ENCODE measurements at places on chromosomes 12 and 14.

DNA sequence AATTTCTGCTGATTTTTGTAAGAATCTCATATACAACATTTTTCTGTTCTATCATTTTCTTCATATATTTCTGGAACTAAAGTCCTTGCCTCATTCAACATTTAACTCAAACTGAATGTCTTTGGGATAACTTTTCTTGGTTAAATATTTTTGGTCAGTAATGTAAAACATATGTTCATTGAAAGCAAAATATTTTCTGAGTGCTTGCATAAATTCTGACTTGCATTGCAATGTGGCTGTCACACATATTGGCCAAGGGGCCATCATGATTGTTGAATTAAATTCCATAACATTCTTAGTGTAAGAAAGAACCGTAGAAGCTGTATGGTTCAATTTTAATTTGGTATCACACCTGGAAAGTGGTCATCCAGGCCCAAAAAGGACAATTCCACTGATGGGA is 369.4 kb downstream of the GALC start:
- no peak for DNase-seq

DNA sequence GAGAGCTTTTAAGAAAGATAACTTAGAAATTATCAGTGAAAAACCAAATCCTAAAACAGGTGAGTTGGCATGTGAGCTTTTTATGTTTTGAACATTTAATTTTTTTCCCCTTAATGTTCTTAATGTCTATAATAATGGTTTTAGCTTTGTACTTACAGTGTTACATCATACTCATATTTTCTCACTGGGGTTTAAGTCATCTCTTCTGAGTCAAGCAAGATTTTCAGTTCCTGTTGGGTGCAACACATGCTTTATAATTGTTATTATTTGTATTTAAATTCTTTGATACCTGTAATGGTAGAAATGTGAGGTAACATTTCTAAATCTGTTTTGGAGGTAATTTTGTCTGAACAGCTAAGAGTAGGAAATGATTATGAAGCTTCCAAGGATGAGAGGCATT is 113.0 kb downstream of the PLEKHA5 start:
- no peak for DNase-seq

DNA sequence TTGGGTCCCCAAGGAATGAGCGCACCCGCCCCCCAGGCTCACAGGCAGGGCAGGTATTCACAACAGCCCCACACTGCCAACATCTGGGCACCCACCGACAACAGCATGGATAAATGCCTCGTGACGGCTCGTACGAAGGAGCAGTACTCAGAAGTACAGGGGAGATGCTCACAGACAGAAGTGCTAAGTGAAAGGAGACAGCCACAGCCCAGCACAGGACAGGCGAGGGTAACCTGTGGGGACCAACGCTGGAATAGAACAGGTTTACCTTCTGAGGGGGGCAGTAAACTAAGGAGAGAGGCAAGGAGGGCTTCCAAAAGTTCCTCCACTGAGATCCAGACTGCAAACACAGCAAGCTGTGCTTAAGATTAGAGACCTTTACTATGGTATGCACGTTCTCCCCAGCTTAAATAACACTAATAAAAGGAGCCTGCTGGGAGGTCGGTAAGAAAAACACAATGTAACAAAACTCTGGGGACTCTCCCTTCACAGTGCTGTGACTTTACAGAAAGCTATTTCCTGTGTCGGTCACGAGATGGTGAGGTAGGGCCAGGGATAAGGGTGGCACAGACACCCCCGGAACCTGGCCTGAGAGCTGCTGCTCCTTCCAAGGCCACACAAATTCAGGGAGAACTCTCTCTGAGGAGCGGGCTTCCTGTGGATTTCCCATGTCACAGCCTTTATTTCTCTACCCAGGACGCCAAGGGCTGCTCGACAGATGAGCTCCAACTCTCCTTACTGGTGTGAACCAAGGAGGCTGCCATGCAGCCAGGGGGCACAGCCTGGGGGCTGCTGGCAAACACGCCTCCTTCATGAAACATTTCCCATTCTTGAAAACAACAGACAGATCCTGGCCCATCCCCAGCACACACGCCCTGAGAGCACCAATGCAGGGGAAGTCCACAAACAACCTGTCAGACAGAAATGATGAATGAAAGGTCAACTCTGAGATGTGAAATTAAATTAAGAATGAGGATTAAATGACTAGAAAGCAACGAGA is 26.3 kb downstream of the SLC15A4 start:
- peak; percentile 40 for DNase-seq

- DNase-seq: peak; percentile 21
These were observed 19.6 kb downstream of the NINJ2 start for GRCh38 chr12:643475-644302.

GRCh38 chr14:33401311-33401710 is 462.6 kb downstream of the NPAS3 start:
- DNase-seq: no peak

DNA sequence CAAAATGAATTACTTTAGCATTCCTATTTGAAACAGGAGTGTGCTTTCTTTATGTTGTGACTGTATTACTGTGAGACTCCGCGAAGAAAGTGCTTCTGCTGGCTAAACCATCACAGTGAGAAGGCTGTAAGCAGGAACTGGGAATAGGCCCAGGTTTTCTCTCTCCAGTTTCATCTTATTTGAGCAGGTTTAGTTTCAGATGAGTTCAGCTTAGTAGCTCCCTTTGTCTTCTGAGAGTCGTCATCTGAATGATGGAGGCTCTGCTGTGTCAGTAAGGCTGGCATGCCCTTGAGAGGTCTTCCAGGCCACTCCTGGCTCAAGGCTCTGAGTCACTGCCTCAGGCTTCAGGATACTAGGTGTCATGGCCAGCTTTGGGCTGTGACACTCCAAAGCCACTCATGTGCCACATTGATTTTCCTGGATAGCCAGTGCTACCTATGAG is 205.6 kb upstream of the RGS6 start:
- peak; percentile 43 for DNase-seq

DNA sequence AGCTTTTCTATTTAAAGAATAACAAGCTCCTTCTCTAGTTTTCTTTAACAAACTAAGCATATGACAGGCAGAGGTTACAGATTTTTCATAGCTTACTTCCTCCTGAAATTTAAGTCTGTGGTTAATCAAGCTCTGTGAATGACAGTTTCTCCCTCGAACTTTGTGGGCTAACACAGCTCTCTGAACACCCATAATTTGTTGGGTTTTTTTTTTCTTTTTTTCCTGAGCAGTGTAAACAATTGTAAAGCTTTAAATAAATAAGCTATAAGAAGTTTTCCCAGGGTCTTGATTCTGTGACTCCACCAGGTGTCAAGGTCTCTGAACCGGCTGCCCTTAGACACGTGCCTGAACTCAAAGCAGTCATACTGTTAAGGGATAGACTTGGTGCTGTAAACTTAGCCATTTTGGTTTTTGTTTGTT is 128.1 kb upstream of the AMIGO2 start:
- no peak for DNase-seq

DNA sequence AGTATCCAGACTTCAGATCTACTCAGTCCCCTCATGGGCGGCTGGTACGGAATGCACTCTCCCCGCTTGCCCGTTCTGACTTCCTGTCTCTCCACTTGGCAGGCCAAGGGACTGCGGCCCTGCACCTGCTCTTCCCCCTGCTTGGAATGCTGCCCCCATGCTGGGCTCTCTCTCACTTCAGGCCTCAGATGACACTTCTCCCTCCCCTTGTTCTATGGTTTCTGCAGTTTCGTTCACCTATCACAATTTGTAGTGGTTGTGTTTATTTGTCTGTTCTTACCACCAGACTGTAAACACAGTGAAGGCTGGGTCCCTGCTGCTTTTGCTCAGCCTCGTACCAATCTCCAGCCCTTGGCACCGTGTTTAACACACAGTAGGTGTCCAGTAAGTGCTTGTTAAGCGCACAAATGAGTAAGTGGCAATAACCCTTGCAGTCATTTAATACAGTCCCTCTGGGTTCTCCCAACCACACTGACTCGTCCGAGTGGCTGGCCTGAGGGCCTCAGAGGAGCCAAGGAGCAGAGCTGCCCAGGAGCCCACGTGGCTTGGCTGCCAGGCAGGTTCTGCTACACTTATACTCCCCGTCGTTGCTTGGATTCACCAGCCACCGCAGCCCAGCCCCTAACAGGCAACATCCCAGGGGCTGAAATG is 11.8 kb downstream of the SLC6A12 start:
- no peak for DNase-seq

DNA sequence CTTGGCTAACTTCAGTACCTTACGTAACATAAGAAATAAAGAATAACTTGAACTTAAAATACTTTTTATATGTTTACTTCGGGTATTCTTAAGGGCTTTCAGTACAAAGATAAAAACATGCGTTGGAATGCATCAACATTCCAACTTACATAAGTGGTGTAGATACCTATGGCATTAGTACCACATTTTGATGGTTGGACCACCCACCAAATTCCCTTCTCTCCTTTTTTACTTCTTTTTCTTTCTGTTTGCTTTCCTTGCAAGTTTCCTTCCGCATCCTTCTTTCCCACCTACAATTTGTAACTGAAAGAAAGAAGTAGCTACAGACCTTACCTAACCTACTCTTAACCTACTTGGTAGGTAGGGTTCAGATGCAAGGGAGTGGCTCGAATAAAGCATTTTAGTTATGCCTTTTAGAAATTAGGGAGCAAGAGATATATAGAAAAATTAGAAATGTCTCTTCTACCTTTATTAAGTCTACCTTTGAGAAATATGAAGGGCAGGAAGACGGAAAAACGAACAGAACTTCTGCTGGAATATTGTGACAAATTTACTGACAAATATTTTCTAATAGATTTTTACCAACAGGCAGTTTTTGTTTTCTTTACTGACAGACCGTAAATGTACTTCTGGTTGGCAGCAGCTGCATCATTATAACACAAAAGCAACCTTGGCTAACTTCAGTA is 2.1 kb upstream of the ARHGAP5 start:
- no peak for DNase-seq

DNA sequence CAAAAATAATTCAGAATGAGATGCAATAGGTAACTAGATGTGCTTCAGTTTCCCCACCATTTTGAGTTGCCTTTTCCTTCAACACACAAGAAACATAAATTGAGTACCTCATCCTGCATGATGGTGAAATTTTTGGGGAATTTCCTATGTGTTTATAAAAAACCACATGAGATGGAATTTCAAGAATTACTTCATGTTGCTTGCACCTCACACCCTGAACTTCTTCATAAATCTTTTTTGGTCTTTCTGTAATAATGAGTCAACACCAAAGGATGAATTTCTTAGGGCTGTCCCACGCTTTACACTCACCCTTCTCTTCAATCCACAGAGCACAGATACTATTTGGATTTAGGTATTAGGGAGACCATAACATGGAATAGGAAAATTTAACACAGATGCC is 22.6 kb upstream of the LUM start:
- peak; percentile 88 for DNase-seq

- no peak for DNase-seq
These were observed 180.9 kb upstream of the SFSWAP start for GRCh38 chr12:131530041-131530332.

GRCh38 chr12:112916270-112916669 is 9.5 kb downstream of the OAS1 start:
- no peak for DNase-seq

DNA sequence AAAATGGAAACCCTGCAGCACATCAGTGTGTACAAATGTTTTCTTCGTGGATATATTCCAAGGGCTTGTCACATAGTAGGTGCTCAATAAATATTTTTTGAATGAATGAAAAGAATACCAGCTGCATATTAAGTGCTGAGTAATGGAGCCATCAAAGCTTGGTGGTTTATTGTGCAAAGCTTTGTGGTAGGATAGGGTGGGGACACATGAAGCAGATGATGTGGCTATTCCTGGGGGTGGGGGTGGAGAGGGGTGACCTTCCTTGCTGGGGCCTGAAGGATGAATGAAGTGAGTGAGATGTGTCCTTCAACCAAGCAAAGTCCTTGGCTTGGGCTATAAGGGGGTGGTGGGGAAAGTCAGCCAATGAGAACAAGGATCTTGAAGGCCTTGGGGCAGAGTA is 4.3 kb upstream of the KRT81 start:
- DNase-seq: peak; percentile 27

DNA sequence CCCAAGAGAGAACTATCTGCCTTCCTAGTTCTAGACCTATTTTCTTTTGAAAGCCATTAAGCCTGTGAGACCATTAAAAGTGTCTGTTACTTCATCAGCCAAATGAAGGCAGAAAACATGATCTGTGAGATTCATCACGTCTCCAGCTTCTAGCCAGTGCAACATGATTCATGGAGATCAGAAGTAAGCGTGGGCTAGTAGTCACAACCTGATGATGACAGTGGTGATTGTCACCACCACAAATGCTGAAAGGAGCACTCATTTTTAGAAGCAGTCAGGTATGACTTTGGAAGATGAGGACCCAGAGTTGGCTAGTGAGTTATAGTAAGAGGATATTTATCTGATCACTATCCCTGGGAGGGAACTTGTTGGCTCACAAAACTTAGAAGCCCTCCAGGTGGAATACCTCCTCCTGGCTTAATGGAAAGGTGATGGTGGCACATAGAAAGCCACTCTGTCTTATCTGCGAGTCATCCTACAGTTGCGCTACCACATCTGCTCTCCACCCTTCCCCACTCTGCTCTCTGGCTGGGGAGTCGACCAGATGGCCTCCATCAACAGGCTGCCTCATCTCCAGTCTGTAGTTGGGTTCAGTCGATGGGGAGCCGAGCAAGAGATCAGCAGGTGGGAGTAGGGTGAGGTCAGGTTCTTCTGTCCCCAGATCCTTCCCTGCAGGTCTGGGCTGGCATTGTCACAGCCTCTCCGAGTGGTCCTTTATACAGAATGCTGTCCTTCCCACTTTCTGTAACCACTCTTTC is 317.6 kb upstream of the FKBP4 start:
- DNase-seq: no peak

GRCh38 chr14:52590318-52590717 is 37.7 kb downstream of the GPR137C start:
- peak; percentile 2 for DNase-seq

DNA sequence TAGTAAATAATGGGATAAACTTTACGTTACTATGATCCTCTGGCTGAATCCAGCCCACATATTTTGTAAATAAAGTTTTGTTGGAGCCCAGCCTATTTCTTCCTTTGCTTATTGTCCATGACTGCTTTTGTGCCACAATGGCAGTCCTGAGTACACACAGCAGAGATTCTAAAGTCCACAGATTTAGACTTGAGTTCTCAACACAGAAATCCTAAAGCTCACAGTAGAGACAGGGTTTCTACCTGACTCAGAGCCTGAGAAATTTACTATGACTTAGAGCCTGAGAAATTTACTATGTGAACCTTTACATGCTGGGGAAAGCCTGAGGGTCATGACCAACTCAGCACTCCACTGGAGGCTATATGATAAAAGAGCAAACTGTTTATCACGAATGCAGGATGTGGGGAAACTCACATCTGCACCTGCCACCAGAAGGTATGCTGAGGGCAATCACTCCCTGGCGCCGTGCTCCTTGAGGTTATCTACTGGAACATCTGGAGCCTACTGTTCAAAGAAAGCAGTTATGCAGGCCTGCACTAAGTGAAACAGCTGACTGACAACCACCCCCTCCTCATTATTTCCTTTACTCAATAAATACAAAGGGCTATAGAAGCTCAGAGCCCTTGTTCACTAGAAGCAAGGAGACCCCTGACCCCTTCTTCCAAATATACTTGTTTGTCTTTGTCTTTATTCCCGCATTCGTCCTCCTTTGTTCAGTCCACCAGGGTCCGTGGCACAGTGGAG is 52.6 kb upstream of the BICD1 start:
- DNase-seq: no peak

Measured in fibroblast of mammary gland (primary cell).